Activated T-helper 9 cell treated with anti-CD3 and anti-CD28 coated beads, Interleukin-2, amount 50 U/mL, for 16 hours (primary cell): ENCODE measurements at places on chromosomes 5 and 9.

- no peak for DNase-seq
These were observed 674.5 kb downstream of the PRELID2 start for GRCh38 chr5:145160679-145161078.

DNA sequence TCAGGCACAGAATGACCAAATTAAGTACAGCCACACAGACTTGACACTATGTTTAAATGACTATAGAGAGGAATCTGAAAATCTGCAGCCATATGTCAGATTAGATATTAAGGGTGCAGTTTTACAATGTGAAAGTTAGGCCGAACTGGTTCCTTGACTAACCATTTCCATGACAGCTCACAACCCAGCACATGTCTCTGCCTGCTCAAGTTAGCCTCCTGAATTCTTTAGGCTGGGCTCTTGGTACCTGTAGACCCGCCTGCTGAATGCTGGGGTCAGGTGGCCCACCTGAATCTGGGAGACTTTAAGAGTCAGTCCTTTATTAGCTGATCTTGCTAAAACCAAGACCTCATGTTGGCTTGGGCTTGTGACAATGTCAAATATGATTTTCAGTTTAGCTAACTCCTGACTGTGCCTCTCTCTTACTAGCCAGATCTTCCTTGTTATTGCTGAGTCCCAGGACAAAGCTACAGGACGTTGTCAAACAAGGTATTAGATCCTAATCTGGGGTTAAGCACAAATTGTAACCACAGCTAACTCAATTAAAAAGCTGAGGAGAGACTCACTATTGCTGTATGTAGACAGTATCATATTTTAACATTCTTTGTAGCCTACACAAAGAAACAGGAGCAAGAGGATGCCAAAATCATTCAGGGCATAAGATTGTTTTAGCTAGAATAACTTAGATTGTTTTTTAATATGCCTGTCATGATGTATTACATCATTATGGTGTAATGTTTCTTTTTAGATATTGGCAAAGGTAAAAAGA is 490.9 kb downstream of the SEMA5A start:
- DNase-seq = no peak

GRCh38 chr9:105198023-105198422 is 46.4 kb upstream of the SLC44A1 start:
- DNase-seq = no peak

DNA sequence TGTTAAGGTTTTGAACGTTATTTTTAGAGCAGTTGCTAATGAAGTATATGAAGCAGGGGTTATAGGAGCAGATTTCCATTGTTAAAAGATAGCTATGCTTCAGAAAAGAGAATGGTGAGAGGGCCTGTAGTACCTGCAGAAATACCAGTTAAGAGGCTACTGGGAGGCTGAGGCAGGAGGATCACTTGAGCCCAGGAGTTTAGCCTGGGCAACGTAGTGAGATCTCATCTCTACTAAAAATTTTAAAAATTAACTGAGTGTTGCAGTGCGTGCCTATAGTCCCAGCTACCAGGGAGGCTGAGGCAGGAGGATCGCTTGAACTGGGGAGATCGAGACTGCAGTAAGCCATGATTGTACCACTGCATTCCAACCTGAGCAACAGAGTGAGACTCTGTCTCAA is 148.8 kb downstream of the ZCCHC7 start:
- no peak for DNase-seq

- DNase-seq = no peak
These were observed 74.9 kb upstream of the HMHB1 start for GRCh38 chr5:143737062-143737461.

GRCh38 chr5:172952034-172952511 is 7.2 kb upstream of the RPL26L1 start:
- DNase-seq = no peak

- no peak for DNase-seq
These were observed 199.7 kb downstream of the NNT start for GRCh38 chr5:43802651-43803050.

DNA sequence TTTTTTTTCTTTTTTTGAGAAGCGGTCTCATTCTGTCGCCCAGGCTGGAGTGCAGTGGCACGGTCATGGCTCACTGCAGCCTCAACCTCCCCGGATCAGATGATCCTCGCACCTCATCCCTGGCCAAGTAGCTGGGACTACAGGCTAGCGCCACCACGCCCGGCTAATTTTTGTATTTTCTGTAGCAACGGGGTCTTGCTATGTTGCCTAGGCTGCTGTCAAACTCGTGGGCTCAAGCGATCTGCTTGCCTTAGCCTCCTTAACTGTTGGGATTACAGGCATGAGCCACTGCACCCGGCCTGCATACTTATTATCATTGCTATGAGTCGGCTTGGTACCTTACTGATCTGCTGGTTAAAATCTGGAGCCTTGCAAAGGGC is 790 bp upstream of the IARS1 start:
- DNase-seq = no peak
